ENCODE measurements at places on chromosomes 16 and 17.

DNA sequence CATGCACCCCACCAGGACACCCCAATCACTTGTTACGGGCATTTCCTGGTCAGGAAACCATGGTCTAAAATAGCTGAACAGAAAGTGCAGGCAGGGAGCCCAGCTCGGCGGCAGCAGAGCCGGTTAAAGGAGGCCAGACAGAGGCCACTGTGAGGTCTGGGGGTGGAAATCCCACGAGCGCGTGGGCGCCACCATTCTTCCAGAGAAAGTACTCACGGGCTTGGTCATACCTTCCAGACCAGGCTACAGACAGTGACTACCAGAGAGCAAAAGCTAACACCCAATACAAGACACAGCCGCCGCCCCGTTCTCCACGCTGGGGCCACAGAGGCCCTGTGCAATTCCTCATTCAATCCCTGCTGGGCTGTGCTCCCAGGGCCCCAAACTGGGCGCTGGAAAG is 11.9 kb downstream of the CEP131 start:
- no peak for DNase-seq

DNA sequence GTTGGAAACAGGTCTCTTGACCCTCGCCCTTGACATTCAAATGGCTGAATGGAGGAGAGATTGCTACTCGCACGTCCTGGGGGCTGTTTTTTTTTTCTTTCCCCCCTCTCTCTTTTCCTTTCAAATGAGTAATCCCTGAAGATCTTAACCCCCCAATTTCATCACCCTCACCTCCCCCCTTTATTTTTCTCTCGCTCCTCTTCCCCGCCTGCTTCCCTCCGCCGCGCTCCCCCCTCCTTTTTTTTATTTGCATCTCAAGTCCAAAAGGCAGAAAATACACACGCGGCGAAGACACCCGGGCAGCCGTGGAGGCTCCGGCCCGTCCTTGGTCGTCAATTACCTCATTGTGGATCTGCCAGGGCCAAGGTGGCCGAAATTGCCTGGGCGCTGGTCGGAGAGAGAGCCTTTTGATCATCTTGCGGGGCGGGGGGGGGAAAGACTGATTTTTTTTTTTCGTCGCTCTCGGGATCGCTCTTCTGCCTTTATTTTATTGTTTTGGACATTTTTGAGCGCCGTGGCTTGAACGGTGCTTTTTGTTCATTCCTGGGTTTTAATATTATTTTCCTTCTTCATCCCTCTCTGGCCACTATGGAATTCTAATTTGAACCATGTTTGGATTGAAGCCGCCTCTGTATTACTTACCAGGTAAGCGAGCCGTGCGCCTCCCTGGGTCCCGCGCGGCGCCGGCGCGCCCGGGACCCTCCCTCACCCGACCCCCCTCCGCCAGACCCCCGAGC is 57.2 kb upstream of the GSE1 start:
- DNase-seq: no peak

DNA sequence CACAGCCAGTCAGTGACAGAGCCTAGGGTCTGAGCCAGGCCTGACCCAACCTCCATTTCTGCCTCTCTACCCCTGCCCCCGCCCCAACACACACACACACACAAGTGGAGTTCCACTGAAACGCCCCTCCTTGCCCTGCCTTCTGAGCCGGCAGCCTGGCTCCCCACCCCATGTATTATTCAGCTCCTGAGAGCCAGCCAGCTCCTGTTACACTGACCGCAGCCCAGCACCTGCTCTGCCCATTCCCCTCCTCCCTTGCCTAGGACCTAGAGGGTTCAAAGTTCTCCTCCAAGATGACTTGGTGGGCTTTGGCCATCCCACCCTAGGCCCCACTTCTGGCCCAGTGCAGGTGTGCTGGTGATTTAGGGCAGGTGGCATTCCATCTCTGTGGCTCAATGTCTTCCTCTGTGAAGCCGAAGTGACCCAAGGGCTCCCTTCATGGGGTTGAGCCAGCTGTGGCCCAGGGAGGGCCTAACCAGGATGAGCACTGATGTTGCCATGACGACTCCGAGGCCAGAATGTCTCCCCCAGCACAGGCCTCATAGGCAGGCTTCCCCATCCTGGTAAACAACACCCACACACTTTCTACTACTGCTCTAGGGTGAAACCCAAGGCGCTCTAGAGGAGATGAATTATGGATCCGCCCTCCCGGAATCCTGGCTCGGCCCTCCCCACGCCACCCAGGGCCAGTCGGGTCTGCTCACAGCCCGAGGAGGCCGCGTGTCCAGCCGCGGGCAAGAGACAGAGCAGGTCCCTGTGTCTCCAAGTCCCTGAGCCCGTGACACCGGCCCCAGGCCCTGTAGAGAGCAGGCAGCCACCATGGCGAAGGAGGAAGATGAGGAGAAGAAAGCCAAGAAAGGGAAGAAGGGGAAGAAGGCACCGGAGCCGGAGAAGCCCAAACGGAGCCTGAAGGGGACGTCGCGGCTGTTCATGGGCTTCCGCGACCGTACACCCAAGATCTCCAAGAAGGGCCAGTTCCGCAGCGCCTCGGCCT is 9.7 kb downstream of the MYO15A start:
- DNase-seq: no peak

- no peak for DNase-seq
Measured at GRCh38 chr17:3693141-3693540, 2.8 kb downstream of the P2RX5 start.

DNA sequence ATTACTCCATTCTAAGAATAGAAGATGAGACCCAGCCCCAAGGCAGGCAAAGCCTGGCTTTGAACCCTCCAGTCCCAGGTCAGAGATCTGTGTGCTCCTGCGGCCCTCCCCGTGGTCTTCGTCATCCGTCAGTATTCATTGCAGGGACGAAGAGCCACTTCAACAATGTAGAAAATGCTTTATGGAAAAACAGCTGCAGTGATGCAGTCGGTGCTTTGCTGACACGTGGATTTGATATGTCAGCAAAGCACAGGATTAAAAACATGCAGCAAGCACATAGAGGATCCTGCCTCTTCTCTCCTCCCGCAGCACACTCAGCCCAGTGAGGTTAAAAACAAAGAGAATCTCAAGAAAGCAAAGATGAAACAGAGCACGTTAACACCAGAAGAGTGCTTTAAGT is 117.1 kb upstream of the AXIN2 start:
- peak; percentile 21 for DNase-seq

GRCh38 chr17:14580499-14580898 is 279.6 kb downstream of the HS3ST3B1 start:
- peak; percentile 30 for DNase-seq

DNA sequence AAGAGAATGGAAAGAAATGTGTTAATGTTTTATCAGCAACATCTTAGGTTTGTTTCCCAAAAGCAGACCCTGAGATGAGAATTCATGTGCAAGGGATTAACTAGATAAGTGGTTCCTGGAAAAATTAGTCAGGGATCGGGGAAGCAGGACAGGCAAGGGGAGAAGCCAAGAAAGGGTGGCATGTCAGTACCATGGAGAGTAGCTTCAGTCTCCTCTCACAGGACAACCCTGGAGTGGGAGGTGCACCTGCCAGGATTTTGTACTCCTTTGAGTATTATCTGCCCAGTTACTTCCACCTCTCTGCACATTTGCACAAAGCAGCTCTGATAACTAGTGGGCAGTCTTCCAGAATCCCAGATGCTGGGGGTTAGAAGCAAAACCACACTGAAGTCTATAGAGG is 117.0 kb downstream of the RGS9 start:
- peak; percentile 25 for DNase-seq

DNA sequence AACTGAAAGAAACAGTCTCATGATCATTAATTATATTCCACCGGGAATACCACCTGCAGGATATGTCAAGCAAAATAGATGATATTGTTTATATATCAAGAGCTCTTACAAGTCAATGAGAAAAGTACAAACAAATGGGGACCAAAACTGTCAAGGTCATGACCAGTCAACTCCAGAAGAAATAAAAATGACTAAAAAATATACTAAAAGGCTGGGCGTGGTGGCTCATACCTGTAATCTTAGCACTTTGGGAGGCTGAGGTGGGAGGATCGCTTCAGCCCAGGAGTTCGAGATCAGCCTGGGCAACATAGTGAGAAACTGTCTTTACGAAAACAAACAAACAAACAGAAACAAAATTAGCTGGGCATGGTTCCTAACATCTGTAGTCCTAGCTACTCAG is 49.8 kb upstream of the SCNN1B start:
- no peak for DNase-seq
